ENCODE measurements at places on chromosomes 6 and 20. TPM values are rescaled to one million over a fixed set of nuclear protein-coding genes. Genes with fewer than 3 reads are reported as not detected.

Gene COX4I2
- 3.6 TPM for total RNA-seq

Gene C2
- total RNA-seq = 48.3 TPM

Gene EMILIN3
- 8.0 TPM for total RNA-seq

Gene EDN1
- total RNA-seq = 25.0 TPM

Gene MEI4
- total RNA-seq = 0.27 TPM

Gene PRDM13
- not detected for total RNA-seq

Gene BPIFA1
- total RNA-seq = not detected

Gene MYCT1
- 0.53 TPM for total RNA-seq

Gene KCNK5
- total RNA-seq = 11.4 TPM

Gene USP49
- total RNA-seq = 2.2 TPM

Gene TFAP2C
- 1.7 TPM for total RNA-seq

Gene LRP11
- total RNA-seq = 33.6 TPM

Gene FAM209B
- total RNA-seq = not detected

Gene SCUBE3
- 6.1 TPM for total RNA-seq

Gene C6orf58
- total RNA-seq = not detected

Gene DDX43
- not detected for total RNA-seq

Gene PAX1
- 0.44 TPM for total RNA-seq

Gene C6orf132
- total RNA-seq = 11.6 TPM

Gene TBX18
- 2.0 TPM for total RNA-seq

Gene CLIC5
- 12.9 TPM for total RNA-seq

Gene ELOVL4
- total RNA-seq = 2.8 TPM

Gene EFCAB8
- 0.53 TPM for total RNA-seq

Gene RIPPLY2
- total RNA-seq = not detected

Gene FOXS1
- 0.64 TPM for total RNA-seq

Gene MCM9
- 13.5 TPM for total RNA-seq

Gene COL10A1
- 0.07 TPM for total RNA-seq

Gene TRAPPC3L
- not detected for total RNA-seq

Gene PRKN
- 2.8 TPM for total RNA-seq

Data from hepatocyte (in vitro differentiated cells).